ENCODE measurements at places on chromosomes 12 and 14. TPM values are rescaled to one million over a fixed set of nuclear protein-coding genes. Genes with fewer than 3 reads are reported as not detected.

Gene HOTAIR
- not detected for total RNA-seq

GRCh38 chr12:109946505-109946904 is 46.4 kb downstream of the TCHP start:
- no peak for DNase-seq

GRCh38 chr14:64542836-64543201 is 2.3 kb downstream of the HSPA2 start:
- DNase-seq = no peak

DNA sequence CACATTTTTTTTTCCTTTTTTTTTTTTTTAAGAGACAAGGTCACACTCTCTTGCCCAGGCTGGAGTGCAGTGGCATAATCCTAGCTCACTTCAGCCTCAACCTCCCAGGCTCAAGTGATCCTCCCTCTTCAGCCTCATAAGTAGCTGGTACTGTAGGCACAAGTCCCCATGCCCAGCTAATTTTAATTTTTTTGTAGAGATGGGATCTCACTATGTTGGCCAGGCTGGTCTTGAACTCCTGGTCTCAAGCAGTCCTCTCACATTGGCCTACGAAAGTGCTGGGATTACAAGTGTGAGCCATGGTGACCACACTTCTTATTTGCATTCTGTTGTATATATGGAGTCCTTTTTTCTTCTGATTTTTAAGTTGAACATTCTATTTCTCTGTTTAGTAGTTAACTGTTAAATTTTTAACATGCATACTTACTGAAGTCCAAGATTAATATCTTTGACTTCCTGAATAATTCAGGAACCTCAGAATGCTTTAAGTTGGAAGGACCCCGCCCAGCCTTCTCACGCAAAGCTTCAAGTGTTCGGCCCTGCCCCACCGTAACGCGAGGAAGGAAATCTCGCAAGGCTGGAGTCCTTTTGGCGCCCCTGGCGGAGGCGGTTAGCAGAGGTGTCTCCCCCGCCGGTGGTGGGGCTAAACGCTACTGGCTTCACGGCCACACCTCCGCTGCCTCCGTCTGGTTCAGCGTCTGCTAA is 21.6 kb downstream of the SPATS2 start:
- DNase-seq = no peak

Gene CISTR
- not detected for total RNA-seq

- peak; percentile 74 for DNase-seq
Observed at GRCh38 chr14:72643317-72643801, 250.5 kb downstream of the DPF3 start.

Gene GLI1
- total RNA-seq = 0.43 TPM

DNA sequence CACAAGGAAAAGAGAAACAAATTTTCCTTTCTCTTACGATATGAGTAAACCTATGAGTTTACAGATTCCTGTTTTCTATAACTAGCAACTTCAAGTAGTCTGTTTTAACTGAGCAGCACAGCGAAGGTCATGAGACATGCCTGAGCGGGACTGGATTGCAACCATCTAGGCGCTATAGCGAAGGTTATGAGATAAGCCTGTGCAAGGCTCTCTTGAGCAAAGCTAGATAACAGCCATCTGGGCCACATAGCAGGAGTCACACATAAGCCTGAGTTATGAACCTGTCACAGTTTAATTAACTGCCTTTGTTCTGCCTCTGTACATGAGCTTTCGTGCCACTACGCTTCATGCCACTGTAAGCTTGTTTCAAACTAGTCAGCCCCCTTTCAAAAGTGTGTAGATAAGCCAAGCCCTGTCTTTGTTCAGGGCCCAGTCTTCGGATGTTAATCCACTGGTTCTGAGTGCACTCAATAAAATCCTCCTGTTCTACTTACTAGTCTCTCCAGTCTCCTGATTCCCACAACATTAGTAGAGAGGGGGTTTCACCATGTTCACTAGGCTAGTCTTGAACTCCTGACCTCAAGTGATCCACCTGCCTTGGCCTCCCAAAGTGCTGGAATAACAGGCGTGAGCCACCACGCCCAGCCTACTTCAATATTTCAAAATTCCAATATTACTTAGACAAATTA is 47.1 kb downstream of the SEC23A start:
- no peak for DNase-seq

Gene AREL1
- 34.3 TPM for total RNA-seq

DNA sequence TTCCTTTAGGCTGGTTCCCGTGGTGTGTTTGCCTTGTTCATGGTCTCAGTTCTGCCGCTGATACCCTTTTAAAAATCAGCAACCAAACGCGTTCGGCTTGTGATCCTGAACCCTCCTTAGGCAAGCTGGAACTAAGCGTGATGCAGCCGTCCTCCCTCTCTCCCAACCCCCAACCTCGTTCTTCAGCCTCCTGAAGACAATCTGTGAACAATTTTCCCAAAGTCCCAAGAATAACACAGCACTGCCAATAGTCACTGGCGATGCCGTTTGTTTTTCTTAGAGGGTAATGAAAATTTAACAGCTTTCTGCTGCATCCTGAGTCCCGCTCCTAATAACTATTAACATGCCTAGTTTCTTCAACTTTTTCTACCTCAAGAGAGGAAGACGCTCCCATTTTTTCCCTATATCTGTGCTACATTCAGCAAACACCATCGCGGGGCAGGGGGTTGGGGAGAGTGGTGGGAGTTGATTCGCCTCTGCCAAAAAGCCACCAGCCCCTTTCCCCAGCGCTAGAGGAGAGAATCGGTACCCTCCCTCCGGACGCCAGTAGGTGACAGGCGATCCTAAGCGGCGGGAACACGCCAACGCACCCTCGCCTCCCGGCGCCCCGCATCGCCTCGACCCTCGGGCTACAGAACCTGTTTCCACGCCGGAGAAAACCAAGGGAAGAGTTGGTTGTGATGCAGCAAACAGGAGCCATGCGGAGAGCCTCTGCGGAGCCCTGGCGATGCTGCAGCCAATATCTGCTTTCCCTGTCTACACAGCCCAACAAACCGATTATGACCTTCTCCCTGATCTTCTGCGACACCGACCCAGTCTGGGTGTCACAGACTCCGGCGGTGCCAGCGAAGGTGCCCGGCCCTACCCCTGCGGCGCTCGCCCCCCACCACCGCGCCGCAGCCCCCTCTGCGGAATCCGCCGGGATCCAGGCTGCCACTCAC is 752 bp downstream of the PRICKLE1 start:
- DNase-seq = no peak

DNA sequence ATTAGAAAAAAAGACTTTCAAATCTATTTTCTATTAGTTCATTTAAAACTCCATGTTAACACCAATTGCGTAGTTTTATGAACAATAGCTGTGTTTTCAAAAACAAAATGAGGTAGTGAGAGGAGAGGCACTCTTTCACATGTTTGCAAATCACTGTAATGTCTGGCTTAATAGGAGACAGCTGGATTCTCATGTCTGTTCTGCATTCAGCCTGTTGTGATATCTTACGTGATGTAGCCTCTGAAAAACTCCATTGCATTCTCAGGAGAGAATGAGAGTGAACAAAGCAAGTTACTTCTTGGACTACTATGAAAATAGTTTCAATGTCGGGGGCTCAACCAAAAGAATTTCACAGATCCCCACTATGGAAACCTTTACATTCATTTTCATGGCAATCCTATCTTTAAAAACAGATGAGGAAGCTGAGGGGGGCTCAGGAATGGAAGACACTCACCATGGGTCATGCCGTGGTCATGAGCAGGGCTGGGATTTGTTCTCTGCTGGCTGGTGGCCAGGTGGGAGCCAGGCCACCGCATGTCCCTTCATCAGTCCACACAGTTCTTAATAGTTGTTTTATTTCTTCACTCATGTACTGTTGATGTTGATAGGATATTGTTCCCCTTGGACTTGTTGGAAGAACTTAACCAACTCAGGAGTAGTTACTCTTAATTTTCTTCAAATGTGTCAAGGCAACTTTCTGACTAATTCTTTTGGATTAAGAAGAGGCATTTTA is 346.2 kb upstream of the FAR2 start:
- DNase-seq = no peak

GRCh38 chr12:113445544-113446171 is 23.5 kb downstream of the SDSL start:
- DNase-seq = no peak

- no peak for DNase-seq
Observed at GRCh38 chr12:1131811-1132224, 140.8 kb downstream of the ERC1 start.

GRCh38 chr14:28381656-28382055 is 384.9 kb upstream of the FOXG1 start:
- no peak for DNase-seq

DNA sequence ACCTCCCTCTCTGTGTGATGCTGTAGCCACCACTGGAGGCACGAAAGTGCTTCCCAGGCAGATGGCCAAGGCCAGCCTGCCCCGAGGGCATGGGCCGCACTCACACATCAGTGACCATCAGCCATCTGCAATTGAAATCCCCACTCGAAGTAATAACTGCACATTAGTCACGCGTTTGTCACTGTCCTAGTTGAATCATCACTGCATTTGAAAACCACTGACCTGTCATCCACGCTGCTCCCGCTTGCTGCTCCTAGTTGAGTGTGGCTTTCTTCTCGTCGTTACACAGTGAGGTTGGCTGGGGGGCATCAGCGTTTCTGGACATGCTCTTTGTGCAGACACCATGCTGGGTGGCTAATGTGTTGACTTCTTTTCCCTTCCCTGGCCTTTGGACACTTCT is 176.1 kb downstream of the ADGRD1 start:
- DNase-seq = no peak

Gene CLEC6A
- not detected for total RNA-seq

Gene SPX
- not detected for total RNA-seq

Gene PAWR
- 36.4 TPM for total RNA-seq

Gene TSHR
- 1.8 TPM for total RNA-seq

DNA sequence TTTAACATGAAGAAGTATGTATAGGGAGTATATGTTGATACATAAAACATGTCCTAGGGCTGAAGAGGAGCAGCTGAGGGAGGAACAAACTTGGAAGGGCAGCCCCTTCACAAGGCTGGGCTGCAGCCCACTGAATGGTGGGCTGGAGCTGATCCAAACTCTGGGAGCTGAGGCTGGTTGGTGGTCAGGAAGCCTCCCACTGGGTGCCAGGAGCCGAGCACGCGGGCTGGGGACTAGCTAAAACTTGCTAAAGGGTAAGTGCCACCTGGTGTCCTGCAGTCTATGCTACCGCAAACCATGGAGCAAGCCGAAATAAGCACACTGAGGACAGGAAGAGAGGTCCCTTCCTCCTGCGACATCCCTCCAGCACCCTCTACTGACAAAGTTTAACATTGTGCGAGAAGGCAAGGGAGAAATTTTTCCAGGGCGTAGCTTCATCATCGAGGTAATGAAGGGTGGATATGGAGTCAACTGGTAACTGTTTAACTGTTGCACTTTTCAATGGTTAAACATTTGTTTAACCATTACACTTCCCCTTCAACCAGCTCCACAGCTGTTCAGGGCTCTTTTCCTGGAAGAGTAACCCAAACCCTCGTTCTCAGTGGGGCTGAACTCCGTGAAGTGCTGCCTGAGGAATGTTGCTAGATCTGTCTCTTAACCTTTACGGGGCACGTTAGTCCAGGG is 42.2 kb downstream of the EGLN3 start:
- DNase-seq = no peak

GRCh38 chr12:89353188-89353822 is 1.0 kb upstream of the DUSP6 start:
- DNase-seq = peak; percentile 68

Gene FERMT2
- total RNA-seq = 46.5 TPM

DNA sequence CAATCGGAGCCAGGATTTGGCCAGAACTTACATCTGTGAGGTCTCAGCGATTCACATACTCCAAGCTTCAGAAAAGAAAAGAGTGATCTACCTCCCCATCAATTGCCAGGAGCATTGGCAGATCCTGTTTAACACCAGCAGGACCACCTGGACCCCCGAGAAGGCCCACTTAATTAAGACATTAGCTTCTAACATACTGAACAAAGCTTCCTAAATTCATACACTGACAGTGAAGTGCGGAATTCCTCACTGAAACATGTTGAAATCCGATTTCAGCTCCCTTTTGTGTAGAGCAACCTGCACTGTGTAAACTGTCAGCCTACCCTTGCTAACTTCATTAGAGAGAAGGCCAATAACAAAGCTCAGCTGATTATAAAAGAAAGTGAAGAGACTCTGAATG is 274.0 kb downstream of the NOVA1 start:
- DNase-seq = no peak

- DNase-seq = no peak
Observed at GRCh38 chr12:23006413-23006812, 381.4 kb downstream of the ETNK1 start.

DNA sequence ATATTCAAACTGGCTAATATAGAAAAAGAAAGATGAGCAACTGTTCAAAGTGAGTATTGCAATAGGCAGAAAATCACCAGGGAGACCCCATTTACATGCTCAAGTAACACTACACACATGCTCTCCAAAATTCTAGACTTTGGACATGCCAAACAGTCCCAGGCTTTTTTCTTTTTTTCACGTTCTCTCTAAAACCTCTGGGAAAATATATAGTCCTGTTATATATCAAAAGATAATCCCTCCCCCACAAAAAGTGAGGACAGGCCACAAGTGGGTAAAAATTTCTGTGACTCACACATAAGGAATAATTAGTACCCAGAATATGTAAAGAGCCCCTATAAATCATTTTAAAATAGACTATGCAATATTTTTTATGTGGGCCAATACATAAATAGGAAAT is 55.2 kb downstream of the EFCAB11 start:
- DNase-seq = no peak

DNA sequence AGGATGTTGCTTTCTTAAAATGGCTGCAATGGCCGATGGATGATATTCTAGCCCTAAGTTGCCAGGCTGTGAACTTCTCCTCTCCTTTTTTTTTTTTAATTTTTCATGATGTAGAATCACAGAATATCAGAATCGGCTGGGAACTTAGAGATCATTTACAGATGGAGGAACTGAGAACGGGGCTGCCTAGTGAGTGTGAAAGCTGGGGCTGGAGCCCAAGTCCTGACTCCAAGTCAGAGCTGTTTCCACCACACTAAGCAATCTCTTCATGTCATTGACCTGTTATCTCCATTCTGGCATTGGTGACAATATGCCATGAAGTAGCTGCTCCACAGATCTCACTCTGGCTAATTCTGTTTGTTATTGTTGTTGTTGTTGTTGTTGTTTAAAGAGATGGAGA is 121.7 kb downstream of the SLC38A1 start:
- no peak for DNase-seq

DNA sequence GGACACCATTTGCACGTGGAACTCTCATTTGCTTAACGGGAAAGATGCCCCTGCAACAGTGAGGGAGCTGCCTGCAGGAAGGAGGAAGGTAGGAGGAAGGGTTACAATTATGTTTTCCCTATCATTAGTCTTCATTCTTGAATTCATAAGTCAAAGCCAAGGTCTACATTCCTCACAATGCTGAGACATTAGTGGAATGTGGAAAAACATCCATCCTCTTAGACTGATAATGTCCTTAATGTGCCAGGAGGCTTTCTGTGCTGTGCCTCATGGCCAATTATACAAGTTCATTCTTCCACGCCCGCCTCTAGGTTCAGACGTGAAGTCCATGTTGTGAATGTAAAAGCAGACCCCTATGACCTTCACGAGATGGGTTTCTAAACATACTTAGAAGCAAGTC is 1212.4 kb upstream of the TMEM132C start:
- no peak for DNase-seq
